WTC11 (cell line): ENCODE measurements at places on chromosomes 11 and 22. TPM values are rescaled to one million over a fixed set of nuclear protein-coding genes. Genes with fewer than 3 reads are reported as not detected.

PRG3 gene
- not detected in 3 replicates for total RNA-seq

CATSPERZ gene
- total RNA-seq, result 1.1 to 2.5 TPM (median 2.0 TPM) in 3 replicates

GRCh38 chr11:122717264-122717867 is 61.8 kb downstream of the UBASH3B start:
- no peaks in the 10 kb centered on the region for H3K36me3 ChIP-seq
- peaks cover 10% of the 10 kb centered on the region for H3K4me1 ChIP-seq
- no peak overlapping the region for H3K4me3 ChIP-seq
- no peak for DNase-seq
- H3K27ac ChIP-seq, result no peak overlapping the region
- no peaks in the 10 kb centered on the region for H3K27me3 ChIP-seq

DNA sequence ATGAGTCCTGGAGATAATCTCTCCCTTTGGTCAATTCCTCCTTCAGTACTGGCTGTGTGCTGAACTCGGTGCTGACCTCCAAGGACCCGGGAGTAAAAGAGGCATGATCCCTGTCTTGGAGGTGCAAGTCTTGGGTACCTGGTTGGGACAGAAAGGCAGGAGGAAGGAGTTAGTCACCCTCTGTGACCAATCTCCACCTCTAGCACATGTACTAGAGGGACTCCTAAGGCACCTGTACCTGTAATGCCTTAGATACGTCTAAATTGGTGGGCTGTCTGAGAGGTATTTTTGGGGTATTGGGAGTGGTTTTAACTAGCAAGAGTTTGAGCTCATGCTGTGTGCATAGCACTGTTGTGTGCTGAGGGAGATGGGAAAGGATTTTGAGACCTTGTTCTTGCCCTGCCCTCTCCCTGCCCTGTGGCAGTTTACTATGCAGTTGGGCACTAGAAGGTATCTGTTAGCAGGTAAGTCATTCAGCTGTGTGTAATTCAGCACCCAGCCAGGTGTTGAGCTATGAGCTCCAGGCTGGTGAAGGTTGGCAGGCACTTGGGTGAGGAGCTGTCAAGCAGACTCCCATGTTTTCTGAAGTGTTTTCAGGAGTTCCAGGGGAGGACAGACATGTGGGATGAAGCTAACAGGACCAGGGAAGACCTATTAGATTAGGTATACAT is 2.5 kb downstream of the PANX1 start:
- no peak overlapping the region for H3K27ac ChIP-seq
- H3K27me3 ChIP-seq, result no peaks in the 10 kb centered on the region
- no peak overlapping the region for H3K4me3 ChIP-seq
- peaks cover 8% of the 10 kb centered on the region for H3K36me3 ChIP-seq
- no peak for DNase-seq

DNA sequence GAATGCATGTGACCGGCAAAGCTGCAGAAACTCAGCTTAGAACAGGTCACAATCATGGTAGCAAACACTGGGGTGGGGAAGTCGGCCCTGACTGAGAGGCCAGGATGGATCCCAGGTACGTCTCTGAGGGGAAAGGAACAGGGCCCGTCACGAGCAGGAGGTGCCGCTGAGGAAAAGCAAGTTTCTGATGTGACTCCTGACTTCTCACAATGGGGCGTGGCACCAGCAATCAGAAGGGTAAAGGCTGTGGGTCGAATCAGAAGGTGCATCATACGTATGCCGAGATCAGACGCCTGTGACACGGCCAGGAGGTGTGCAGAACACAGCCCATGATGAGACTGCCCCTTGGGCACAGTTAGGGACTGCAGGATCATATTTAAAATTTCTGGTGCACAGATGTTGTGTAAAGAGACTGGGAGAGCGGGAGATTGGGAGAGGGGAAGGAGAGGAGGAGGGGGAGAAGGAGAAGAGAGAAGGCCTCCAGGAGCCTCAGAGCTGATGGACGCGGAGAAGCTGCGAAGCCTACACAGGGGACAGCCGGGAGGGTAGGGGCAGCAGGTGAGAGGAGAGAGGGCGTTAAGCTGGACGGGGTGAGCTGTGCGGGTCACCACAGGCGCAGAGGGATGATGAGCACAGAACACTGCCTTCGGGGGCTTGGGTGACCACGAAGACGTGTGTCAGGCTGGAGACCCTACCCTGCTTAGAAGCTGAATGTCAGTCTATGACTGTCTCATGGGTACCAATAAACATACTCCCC is 30.7 kb downstream of the KRTAP5-5 start:
- H3K27me3 ChIP-seq, result peaks cover 7% of the 10 kb centered on the region
- peak overlapping the region; percentile 50; the same call in 1 of the 2 replicates for H3K27ac ChIP-seq
- no peaks in the 10 kb centered on the region for H3K4me1 ChIP-seq
- no peak overlapping the region for H3K4me3 ChIP-seq
- no peak for DNase-seq
- no peaks in the 10 kb centered on the region for H3K36me3 ChIP-seq

- H3K27ac ChIP-seq, result no peak overlapping the region
- no peaks in the 10 kb centered on the region for H3K36me3 ChIP-seq
- peaks cover 39% of the 10 kb centered on the region for H3K27me3 ChIP-seq
- no peak for DNase-seq
- peaks cover 28% of the 10 kb centered on the region for H3K4me1 ChIP-seq
Observed at GRCh38 chr11:86802146-86802545, 1.8 kb downstream of the PRSS23 start.

DNA sequence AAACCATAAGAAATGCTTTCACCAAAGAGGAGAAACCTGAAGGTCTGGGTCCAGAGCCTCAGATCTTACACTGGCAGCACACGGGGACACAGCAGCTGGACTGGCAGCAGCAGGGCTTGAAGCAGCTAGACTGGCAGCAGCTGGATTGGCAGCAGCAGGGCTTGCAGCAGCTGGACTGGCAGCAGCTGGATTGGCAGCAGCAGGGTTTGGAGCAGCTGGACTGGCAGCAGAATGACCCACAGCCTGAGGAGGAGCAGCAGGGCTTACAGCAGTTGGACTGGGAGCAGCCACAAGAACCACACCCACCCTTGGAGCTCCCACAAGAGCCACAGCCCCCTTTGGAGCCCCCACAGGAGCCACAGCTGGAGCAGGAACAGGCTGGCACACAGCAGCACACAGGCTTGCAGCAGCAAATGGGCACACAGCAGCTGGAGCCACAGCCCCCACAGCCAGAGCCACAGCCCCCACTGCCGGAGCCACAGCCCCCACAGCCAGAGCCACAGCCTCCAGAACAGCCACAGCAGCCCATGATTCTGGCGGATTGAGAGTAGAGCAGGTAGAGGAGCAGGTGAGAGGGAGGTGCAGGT is at the start of gene KRTAP5-11:
KRTAP5-11 (minus strand) TSS at position 567 of the 587 bp plus-strand sequence; CDS start at position 529, 38 bp downstream.
- no peaks in the 10 kb centered on the region for H3K36me3 ChIP-seq
- H3K27me3 ChIP-seq, result peaks cover 23% of the 10 kb centered on the region
- H3K4me3 ChIP-seq, result no peak within 1 kb of the TSS
- H3K4me1 ChIP-seq, result peaks cover 32% of the 10 kb centered on the region

GRCh38 chr11:127607487-127608085 is 607.0 kb upstream of the KIRREL3 start:
- no peaks in the 10 kb centered on the region for H3K36me3 ChIP-seq
- no peak overlapping the region for H3K27ac ChIP-seq
- no peak for DNase-seq
- no peak overlapping the region for H3K4me3 ChIP-seq

- H3K27ac ChIP-seq, result no peak overlapping the region
- peaks cover 56% of the 10 kb centered on the region for H3K36me3 ChIP-seq
- H3K4me3 ChIP-seq, result no peak overlapping the region
Observed at GRCh38 chr22:19223110-19223509, 44.6 kb upstream of the SLC25A1 start.
